ENCODE measurements at places on chromosomes 2 and 18.

DNA sequence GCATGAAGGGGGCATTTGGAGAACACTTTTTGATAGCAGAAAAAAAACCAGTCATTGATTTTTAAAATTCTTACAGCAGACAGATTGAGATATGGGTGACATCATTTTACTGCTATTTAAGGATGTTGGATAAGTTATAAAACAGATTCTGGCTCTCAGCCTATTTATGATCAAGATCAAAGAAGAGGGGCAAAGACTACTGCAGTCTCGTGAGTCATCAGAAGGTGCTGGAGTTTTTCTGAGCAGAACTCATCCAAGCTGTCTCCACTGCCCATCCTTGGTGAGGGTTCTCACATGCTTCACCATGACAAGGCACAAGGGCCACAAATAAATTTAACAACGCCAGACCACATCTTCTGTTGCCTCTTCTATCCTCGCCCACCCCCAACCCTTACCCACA is 58.8 kb downstream of the ST6GAL2 start:
- no peak for DNase-seq

GRCh38 chr2:235669983-235670962 is 176.4 kb downstream of the AGAP1 start:
- no peak for DNase-seq

GRCh38 chr2:21118302-21118920 is 5.4 kb upstream of the TDRD15 start:
- DNase-seq = peak; percentile 1

DNA sequence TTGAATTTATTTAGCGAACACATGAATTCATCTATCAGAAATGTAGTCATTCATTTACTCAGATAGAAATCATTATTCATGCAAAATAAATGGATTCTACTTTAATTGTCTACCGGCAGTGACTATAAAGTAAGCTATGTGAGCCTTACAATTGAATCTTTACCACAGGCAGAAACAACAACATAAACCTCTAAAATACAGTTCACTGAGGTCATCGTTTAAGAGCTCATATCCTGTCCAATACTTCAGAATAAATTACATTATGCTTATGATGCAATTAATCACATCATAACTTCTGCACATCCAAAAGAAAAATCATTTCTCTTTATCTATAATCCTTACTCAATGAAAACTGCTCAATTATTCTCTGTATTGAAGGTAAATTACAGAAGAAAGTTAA is 244.7 kb downstream of the HNMT start:
- no peak for DNase-seq

GRCh38 chr2:144501118-144501517 is 18.8 kb downstream of the ZEB2 start:
- DNase-seq = no peak

DNA sequence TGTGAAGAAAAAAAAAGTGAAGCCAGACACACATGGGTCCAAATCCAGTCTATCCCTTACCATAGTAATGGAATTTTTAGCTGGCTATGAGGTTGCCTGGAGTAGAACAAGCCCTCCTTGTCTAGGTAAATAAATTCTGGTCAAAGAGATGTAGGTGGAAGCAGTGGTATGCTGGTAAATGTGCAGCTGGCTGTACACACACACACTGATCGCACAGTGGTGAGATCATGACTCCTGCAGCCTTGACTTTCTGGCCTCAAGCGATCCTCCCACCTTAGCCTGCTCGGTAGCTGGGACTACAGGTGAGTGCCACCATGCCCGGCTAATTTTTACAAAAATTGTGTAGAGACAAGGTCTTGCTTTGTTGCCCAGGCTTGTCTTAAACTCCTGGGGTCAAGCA is 90.5 kb upstream of the FBXO11 start:
- no peak for DNase-seq

DNA sequence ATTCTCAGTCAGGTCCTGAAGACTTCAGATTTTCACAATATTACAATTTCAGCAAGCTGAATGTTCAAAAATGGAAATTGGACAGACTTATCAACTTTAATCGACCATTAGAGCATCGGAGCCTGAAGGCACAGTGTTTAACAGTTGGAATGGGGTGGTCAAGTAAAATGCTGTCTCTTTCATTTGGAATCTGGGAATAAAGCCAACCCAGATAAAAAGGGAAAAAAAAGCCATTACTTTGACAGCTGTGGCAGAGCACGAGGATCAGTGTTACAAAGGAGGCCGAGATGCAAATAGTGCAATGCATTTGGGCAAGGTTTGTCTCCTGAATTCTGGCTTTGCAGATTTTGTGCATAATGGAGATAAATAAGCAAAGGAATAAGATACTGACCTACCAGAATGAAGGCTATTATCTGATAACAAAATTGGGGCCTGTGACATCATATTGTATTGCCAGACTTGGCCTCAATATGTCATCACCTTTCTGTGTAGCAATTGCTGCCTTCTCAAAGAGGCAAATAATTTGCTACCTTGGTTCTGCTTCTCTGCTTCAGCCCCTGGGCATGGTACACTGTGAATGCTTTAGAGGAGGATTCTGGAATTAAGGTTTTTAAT is 277.5 kb upstream of the KLHL29 start:
- no peak for DNase-seq

GRCh38 chr2:46147626-46148368 is 149.4 kb upstream of the EPAS1 start:
- DNase-seq = no peak

DNA sequence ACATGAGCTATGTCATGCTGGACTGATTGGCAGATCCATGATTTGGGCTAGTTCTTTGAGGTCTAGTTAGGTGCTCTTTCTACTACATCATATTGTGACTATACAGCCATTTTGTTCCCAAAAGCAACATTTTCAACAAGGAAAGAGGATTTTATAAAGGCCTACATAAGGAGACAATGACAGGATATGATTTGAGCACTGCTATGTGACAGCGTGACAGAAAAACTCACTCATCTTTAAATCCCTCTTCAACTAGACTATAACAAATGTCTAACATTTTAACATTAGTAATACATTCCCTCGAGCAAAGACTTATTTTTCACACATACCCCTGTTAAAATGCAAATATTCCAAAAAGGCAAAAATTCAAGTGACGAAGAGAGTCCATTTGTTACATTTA is 209.6 kb upstream of the CHST9 start:
- DNase-seq = no peak

- no peak for DNase-seq
Measured at GRCh38 chr2:95271381-95271971, 2.8 kb upstream of the PROM2 start.

- peak; percentile 36 for DNase-seq
Measured at GRCh38 chr2:15539999-15540398, 21.1 kb downstream of the NBAS start.

DNA sequence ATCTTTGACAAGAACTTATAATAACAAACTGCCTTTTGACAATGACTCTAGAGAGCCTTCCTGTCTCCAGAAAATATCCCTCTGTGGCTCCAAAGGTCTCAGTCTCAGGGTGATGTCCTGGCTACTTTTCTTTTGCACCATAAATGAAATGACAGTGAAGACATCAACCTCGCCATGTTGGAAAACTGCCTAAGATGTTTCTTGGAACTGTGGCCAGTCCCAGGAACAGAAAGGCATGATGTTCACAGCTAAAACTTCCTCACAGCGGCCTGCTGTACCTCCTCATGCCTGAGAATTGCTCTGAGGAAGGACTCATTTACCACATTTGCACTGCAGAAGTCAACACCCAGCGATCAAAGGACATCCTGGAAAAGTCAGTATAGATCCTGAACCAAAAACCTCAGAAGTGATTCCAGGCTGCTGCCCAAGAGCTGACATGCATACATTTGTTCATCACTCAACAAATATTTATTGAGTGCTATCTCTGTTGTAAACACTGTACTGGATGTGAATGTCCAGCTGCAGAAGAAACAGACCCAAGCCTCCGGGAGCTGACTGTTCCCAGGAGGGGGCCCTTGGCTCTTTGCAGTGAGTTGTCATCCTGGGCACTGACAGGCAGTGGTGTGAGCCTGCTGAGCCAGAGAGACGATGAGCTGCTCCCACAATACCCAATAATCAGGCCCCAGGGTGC is 64.3 kb upstream of the ACSL3 start:
- DNase-seq = no peak

DNA sequence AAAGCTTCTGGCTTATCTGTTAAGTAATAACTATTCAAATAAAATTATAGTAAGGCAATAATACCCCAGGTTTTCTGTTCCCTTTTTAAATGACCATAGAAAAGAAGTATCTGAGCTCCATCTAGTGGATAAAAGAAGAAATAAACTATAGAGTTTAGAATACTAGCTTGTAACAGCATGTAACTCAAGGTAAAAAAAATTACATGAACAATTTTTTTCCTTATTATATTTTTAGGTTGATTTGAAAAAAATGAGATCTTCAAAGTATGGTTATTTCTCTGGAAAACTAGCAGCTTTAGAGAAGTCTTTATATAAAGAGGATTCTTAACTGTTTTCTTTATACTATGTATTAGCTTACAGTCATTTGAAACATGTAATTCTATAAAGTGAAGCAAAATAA is 58.1 kb downstream of the NCKAP1 start:
- peak; percentile 2 for DNase-seq

- no peak for DNase-seq
Measured at GRCh38 chr2:11071211-11071610, 84.1 kb upstream of the SLC66A3 start.

- DNase-seq = no peak
Measured at GRCh38 chr18:73544032-73544431, 603.6 kb downstream of the FBXO15 start.

GRCh38 chr2:175804122-175804521 is 197.9 kb downstream of the LNPK start:
- no peak for DNase-seq

GRCh38 chr2:46966576-46966975 is 51.0 kb upstream of the MCFD2 start:
- DNase-seq = no peak

GRCh38 chr2:152499896-152500735 is 165.1 kb downstream of the FMNL2 start:
- DNase-seq = no peak

- no peak for DNase-seq
Measured at GRCh38 chr2:57981083-57981768, 65.4 kb upstream of the VRK2 start.

GRCh38 chr2:42823744-42824453 is 31.5 kb upstream of the HAAO start:
- DNase-seq = no peak

DNA sequence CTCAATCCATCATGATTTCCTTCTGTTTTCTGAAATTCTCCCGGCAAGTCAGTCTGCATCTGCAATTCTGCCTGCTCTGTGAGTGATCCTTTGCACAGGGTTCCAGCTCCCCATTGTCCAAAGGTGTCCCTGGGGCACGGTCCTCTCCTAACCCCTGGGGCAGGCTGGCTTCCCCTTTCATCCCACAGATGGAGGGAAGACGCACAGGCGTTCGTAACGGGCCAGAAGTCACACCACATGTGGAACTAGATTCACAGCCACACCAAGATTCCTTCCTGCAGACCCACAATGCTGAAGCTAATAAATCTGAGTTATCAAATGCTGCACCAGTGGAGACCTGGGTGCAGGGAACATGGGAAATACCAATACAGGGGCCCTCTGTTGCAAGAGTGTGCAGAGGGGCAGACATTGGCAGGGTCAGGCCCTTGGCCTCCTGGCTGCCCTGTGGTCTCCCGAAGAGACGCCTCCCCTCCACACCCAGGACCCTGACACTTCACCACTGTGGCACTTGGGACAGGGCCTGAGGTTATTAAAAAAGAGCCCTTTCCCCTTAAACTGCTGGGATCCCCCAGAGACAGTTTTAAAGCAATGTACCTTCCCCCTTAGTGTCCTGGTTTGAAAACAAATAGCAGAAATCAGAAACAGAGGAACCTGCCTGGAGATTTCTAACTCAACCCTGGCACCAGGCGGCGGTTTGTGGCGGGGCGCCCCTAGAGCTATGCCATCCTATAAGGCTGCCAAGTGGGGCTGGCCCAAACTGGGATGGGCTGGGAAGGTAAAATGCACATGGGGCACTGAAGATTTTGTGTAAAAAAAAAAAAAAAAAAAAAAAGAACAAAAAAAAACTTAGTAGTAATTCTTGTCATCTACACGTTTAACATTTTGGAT is 15.4 kb downstream of the ZNF516 start:
- DNase-seq = no peak

GRCh38 chr2:103293742-103294077 is 531.9 kb downstream of the TMEM182 start:
- DNase-seq = no peak

DNA sequence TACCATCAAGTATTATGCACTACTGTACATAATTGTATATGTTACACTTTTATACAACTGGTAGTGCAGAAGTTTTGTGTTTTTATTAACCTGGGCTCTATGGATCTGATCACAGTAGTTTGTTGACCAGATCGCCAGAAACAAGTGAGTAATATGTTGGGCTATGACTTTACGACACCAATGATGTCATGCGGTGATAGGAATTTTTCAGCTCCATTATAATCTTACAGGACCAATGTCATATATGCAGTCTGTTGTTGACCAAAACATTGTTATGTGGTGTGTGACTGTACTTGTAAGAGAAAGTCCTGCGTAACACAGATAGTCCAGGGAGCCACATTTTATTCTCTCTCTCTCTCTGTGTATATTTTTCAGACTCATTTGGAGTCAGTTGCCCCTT is 4.5 kb upstream of the ACOXL start:
- no peak for DNase-seq

- DNase-seq = no peak
Measured at GRCh38 chr2:217798743-217799562, 203.8 kb downstream of the TNS1 start.

GRCh38 chr2:96928277-96928781 is 58.1 kb downstream of the FAM178B start:
- DNase-seq = no peak

DNA sequence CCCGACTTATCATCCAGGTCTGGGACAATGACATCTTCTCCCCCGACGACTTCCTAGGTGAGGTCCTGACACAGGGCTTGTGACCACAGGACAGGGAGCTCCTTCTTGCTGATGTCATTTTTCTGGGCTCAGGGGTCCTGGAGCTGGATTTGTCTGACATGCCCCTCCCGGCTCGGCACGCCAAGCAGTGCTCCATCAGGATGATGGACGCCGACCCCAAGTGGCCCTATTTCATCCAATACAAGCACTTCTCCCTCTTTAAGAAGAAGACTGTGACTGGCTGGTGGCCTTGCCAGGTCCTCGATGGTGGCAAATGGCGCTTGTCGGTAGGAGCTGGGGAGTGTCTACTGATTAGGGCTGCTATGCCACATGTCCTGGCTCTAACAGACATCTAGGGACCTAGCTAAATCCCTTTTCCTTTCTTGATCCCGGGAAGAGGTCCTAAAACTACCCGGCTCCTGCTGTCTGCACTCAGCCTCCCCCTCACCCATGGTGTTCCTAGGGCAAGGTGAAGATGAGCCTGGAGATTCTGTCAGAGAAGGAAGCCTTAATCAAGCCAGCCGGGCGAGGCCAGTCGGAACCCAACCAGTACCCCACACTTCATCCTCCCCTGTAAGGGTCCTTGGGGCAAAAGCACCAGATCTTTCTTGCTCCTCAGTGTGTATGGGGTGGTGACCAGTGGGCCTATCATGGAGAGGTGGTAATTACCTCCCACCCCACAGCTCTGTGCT is 36.7 kb downstream of the LMAN2L start:
- no peak for DNase-seq
